Stimulated activated CD8-positive, alpha-beta memory T cell treated with anti-CD3 and anti-CD28 coated beads, Interleukin-2, amount 100 ng/mL, for 48 hours (primary cell): ENCODE measurements at places on chromosomes 4 and X.
A peak's percentile ranks its signal among the peaks of the same experiment; 100 is the strongest.

GRCh38 chrX:114162068-114162735 lies 421.7 kb upstream of the HTR2C start:
- no peak for DNase-seq

GRCh38 chr4:82909326-82909725 lies 8.8 kb downstream of the THAP9 start:
- no peak for DNase-seq

DNA sequence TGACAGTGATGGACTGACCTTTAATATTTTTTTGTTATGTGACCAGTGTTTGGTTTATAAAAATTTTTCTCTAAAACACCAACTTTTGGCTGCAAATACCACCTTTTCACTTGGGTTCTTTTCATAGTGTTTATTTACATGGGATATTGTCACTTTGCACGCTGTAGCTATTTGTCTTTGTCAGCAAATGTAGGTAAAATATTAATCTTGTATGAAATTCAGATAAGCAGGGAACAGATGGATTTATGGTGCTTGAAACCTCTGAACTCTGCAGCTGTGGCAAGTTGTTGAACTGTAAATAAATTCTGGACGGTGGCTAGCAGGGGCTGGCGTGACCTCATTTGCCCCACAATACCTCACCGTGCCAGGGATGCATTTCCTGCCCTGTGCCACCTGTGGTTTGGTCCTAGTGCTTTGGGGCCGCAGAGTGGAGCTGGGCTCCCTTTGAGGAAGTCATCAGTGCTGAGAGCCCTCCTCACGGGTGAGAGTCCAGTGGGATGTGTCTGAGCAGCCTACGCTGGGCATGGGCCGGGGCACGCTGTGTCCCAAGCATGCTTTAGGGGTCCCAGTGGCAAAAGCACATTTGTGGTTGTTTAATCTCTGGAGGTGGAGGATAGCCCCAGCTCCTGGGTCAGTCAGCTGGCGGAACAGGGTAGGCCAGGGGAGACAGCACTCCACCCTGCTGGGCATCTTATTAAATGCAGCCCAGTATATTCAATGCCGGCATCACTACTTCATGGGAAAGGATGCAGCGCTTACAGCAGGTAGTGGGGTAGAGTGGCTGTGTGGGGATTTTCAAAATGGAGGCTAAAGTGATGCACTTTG lies 108.6 kb downstream of the TBL1X start:
- DNase-seq: no peak

GRCh38 chr4:74335341-74336021 lies 27.2 kb downstream of the EPGN start:
- no peak for DNase-seq

GRCh38 chrX:101164766-101165590 lies 54.6 kb upstream of the DRP2 start:
- DNase-seq: no peak

- DNase-seq: no peak
Measured at GRCh38 chr4:2335729-2336101, 73.8 kb upstream of the MXD4 start.

DNA sequence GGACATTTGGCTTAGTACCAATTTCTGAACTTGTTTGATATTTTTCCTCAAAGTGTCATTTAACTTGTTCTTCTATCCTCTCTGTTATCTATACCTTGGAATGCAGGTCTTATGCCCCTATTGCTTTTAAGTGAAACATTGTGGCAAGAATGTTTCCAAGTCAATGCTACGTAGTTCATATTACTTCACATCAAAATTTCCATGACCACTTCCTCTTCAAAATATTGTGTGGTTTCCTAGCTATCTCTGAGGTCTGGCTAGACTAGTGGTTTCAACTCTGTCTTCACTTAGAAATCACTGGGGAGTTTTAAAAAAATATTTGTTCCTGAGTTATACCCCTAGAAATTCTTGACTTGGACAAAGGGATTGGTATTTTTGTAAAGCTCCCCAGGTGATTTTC lies 20.2 kb upstream of the RASGEF1B start:
- DNase-seq: no peak

DNA sequence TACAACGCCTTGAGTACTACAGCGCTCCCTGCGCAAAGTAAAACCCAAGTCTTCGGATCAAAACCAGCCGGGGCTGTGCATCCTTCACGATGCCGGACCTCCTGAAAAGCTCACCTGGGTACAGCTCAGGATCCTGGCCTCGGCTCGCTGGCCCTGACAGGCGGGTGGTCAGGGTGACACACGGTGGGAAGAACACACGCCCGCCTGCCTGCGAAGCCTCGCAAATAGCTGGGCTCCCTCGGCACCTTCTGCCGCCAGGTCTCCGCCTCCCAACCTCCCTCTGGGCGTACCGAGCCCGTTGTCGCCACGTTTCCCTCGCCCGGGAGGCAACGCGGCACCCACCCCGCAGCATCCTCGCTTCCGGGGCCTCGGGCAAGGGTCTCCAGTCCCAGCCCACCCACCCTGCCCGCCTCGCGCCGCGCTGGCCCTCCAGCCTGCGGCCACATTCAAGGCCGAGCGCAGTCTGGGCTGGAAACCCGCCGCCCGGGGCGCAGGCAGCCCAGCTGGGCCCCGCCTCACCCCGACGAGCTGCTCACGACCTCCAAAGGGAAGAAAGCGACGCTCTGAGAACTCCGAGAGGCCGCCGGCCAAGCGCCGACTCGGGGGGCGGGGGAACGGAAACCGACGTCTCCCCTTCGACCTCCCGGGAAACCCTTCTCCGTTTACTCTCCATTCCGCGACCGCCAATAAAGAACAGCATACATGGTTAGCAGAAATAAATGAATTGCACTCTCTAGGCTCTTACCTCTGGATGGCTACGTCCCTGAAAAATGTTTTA lies 511 bp downstream of the PPM1K start:
- peak; percentile 45 for DNase-seq

DNA sequence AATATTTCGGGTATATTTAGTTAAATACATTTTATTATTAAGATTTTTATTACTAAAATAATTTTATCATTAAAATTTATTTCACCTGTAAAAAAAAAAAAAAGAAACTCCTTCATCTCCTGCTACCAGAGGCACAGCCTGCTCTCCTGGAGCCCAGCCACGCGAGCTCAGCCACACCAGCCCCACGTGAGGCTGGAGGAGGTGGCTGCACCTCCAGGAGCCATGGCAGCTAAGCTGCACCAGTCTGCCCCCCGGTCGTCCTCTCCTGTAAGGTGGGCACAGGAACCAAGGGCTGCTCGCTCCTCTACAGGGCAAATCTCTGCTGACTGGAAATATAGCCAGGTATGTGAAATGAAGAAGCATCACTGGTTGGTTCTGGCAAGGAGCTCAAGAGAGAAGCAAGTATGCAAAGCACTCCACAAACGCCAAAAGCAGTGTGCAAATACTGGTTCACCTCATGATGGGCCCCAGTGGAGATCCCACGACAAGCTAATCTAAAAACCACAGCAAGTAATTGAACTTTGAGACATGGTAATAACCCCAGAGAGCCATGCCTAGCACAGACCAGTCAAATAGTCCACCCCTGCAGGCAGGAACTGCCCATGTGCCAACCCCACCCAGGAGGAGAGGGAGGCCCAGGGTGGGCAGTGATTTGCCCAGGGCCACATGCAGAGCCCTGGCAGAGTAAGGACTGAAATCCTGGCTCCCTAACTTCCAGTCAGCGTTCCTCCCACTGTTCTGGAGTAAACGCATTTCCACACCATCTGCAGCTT lies 90.1 kb downstream of the WFS1 start:
- no peak for DNase-seq

- no peak for DNase-seq
Measured at GRCh38 chr4:43457866-43458265, 565.4 kb downstream of the GRXCR1 start.

DNA sequence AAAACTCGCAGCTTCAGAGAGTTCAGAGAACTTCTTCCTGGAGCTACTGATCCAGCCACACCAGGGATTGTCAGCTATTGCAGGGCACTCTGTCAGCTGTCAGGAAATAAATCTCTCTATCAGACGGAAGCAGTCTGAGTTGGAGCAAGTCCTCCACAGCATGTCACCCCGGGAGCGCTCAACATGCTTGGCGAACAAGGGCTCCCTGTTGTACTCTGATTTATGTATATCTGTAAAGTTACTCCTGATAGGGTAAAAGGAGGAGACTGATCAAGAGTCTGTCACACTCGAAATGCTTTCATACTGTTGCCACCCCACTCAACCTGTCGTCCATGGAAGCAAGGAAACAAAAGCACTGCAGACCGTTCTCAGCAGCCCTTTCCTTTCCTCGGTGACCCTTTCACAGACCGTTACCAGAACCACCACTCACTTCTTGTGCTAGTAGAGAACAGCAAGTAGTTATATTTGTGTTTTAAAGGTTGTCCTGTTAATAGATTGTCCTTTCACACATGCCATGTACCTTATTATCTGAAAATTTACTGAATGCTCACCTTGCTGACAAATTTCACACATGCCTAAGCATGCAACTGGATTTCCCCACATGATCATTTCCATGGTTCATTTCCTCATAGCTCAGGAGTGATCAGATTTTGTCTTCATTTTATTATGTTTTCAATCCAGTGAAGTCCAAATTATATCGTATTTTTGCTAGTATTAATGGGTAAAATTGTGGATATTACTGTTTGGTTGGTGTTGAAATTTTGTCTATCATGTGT lies 2108.9 kb upstream of the TENM3 start:
- DNase-seq: no peak

GRCh38 chrX:78331708-78332107 lies 4.3 kb upstream of the CYSLTR1 start:
- no peak for DNase-seq

- peak; percentile 69 for DNase-seq
Measured at GRCh38 chrX:47581731-47582647, at the start of gene TIMP1. TIMP1 (plus strand) TSS chrX:47582436; CDS start chrX:47583416, 980 bp downstream.

GRCh38 chr4:102345795-102346100 lies 466 bp upstream of the SLC39A8 start:
- DNase-seq: no peak

GRCh38 chrX:34491126-34491525 lies 166.0 kb downstream of the TMEM47 start:
- no peak for DNase-seq

DNA sequence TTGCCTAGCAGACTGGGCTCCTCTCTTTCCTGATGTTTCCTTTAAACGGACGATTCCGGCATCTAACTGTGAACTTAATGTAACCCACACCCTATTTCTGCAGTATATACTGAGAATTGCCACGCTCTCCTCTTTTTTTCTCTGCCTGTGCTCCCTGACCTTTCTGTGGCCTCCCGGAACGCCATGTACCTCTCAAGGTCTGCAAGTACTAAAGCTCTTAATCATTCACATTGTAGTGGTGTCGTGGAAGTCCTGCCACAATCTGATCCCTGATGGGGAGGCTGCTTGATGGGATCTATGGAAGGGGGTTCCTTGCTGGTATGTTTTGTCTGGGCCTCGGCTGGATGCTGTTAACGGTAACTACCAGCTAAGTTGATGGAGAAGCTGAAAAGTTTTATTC lies 302.9 kb upstream of the EPHA5 start:
- no peak for DNase-seq

DNA sequence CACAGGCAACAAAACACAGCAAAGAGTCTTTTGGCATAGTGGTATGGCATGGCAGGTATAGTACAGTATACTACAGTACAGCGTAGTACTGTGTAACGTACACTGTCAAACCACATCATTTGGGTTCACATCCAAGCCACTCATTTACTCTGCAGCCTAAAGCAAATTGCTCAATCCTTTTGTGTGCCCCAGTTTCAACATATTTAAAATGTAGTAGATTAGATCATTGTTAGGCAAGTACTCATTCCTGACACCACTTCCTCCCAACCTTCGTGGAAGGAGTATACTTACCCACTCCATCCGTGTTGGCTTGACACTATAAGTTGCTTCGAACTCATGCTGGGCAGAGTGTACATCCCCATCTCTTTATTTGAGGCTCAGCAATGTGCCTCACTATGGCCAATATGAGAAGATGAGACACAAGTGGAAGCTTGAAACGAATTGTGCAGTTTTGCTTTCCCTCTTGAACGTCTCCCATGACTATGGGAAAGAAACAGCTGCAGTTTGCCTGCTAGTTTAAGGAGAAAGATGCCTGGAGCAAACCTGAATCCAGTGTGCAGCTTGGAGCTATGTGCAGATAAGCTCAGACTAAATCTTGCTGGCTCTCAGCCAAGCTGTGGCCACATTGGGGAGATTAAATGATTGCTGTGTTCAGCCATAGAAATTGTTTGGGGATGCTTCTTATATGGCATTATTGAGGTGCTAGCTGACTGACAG lies 85.7 kb upstream of the TBL1X start:
- no peak for DNase-seq

- no peak for DNase-seq
Measured at GRCh38 chr4:101014417-101014816, 332.9 kb downstream of the PPP3CA start.

DNA sequence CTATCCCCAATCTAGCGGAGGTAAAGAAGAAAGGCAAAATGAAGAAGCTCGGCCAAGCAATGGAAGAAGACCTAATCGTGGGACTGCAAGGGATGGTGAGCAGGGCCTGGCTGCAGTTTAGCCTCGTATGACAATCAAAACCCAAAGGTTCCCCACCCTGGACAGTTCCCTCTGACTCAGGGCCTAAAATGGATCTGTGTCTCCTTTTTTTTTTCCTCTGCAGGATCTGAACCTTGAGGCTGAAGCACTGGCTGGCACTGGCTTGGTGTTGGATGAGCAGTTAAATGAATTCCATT lies 986 bp downstream of the HDAC6 start:
- DNase-seq: no peak

- DNase-seq: no peak
Measured at GRCh38 chr4:119932277-119932676, 134.4 kb downstream of the MAD2L1 start.

- DNase-seq: no peak
Measured at GRCh38 chr4:47465004-47465403, 1.5 kb upstream of the COMMD8 start.

GRCh38 chrX:2710041-2710840 lies 19.1 kb downstream of the CD99 start:
- no peak for DNase-seq

DNA sequence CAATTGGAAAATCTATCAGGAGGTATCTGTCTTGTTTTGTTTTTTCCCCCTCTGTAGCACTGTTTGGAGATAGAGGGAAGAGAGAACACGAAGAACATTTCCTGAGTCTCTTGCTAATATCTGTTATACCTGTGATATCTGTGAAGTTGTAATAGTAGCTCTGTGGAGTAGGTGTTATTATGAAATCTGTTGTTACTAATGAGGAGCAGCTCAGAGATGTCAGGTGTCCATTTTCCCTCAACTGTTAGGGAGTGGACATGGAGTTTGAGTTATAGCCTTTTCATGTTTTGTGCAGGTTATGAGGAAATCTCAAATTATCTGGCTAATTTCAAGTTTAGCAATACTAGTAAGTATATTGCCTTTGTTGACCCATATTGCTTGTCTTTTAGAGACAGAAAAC lies 52.4 kb downstream of the SEC24B start:
- no peak for DNase-seq

- no peak for DNase-seq
Measured at GRCh38 chr4:155339588-155339987, 37.2 kb downstream of the MAP9 start.

- no peak for DNase-seq
Measured at GRCh38 chr4:40606239-40606767, 23.4 kb downstream of the RBM47 start.

GRCh38 chr4:172480471-172480870 lies 667.3 kb downstream of the GALNTL6 start:
- no peak for DNase-seq
